Calu3 (cell line): ENCODE measurements at places on chromosomes 1 and 21.

DNA sequence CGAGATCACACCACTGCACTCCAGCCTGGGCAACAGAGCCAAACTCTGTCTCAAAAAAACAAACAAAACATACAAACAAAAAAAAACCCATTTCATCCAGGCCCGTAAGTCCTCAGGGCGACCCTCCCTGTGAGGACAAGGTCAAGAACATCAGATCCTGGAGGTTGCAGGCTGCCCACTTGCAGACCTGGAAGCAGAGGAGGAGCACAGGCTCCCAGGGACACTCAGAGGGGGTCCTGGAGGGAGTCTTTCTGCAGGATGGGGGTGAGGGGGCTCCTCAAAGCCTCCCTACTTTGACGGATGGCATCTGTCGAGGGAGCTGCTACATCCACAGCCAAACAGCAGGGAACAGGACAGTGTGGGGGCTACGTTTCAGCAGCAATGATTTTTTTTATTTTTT, 47.2 kb downstream of the RIPK4 start:
- DNase-seq, result no peak

DNA sequence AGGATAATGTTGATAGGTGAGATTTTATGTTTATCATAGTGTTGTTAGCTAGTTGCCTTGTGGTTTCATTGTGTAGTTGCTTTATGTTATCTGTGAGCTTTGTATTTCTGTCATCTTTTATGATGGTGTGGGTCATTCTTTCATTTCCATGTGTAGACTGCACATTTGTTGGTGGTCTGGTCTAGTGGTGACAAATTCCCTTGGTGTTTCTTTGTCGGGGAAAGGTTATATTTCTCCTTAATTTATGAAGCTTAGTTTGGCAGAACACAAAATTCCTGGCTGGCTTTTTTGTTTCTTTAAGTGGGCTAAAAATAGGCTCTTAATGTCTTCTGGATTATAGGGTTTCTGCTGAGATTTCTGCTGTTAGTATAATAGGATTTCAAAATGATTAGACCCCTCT, 347.2 kb upstream of the ADAMTS5 start:
- DNase-seq, result no peak

- DNase-seq, result no peak
Measured at GRCh38 chr1:157150631-157151030, 12.4 kb upstream of the ETV3 start.

DNA sequence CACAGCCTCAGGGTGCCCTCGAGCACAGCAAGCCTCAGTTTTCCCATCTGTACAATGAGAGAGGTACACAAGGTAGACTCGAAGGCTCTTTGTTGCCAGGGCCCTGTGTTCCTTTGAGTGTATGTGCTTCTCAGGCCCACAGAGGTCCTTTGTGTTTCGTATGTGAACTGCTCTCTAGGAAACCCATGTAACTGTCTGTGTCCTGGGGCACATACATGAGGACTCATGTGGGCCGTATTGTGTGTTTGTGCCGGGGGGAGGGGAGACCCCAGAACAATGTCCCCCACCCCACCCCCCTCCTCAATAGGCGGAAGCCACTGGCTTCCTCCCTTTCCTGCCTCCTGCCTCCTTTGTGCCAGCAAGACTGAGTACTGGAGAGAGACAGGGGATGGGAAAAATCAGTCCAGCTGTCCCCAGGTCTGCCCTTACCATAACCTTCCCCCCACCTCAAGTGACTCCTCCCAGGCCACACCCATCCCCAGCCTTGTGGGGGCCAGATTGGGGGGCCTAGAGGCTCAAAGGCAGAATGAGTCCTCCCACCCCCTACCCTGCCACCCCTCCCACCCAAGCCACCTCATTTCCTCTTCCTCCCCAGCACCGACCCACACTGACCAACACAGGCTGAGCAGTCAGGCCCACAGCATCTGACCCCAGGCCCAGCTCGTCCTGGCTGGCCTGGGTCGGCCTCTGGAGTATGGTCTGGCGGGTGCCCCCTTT, at the start of gene TIE1:
TSS of gene TIE1 (plus strand) at position 605 of the 717 bp plus-strand sequence. CDS start at position 695, 90 bp downstream.
- DNase-seq, result no peak

- DNase-seq, result no peak
Measured at GRCh38 chr1:70966018-70966638, 81.5 kb downstream of the PTGER3 start.

GRCh38 chr1:66617362-66618184, 83.6 kb downstream of the SGIP1 start:
- DNase-seq, result no peak
